ENCODE measurements at places on chromosomes 7 and 10.

DNA sequence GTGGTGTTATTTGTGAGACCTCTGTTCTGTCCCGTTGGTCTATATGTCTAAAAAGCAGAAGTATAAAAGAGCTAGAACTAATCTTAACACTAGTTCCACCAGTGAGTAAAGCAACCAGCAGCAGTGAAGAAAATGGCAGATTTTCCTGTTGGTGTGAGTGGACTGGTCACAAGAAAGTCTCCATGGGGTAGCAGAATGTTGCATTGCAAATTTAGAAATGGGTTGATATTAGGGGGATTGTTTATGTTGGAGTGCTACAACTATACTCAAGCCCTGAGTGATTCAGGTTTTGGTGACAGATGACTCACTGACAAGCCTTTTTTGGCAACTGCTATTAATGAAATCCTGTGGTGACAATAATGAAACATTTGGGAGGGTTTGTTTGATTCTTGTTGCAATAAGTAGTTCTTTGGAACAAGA lies 5.6 kb downstream of the AVL9 start:
- no peak for DNase-seq

DNA sequence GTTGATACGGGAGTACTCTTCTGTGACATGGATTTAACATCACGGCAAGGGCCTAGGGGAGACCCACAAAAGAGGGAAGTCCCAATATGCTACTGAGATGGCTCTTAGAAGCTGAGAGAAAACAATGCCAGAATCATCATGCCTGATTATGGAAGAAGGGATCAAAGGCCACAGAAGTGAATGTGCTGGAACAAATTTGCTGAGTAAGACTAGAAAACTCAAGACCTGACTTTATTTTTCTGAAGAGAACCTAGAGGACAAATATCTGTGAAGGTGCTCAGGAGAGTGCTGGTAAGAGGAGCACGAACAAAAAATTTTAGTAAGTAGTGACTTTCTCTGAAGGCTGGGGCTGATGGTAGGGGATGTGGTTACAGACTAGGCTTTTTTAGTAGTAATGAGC lies 277.0 kb downstream of the ZEB1 start:
- no peak for DNase-seq

GRCh38 chr10:93352638-93353383 lies 129.3 kb downstream of the MYOF start:
- DNase-seq: no peak

DNA sequence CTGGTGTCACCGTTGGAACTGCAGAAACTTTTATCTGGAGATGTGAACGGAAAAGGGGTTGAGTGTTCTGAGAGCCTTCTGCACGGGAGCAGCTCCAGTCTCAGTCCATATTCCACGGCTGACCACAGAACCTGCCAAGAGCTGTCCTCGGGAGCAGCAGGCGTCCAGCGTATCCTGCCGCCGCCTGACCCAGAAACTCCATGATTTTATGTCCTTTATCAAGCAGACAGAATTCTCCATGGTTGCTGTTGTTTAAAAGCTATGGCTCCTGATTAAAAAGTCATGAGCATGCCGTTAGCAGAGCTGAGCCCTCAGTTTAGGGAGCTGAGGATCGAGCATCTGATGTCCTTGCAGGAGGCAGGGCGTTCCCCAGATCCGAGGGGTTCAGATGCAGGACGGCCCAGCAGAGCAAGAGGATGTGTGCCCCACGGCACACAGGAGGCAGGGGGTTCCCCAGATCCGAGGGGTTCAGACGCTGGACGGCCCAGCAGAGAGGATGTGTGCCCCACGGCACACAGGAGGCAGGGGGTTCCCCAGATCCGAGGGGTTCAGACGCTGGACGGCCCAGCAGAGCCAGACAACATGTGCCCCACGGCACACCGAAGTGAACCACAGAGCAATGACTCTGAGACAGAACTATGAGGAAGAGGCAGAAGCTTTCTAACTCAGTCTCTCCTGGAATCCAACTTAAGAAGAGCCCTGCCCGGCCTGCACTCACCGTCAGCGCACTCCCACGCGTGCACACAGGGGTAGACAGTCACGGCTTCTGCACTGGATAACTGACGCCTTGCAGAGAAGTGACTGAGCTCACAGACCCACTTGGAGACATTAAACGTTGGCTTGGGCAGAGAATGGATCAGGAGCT lies 96.4 kb downstream of the WDR37 start:
- no peak for DNase-seq

DNA sequence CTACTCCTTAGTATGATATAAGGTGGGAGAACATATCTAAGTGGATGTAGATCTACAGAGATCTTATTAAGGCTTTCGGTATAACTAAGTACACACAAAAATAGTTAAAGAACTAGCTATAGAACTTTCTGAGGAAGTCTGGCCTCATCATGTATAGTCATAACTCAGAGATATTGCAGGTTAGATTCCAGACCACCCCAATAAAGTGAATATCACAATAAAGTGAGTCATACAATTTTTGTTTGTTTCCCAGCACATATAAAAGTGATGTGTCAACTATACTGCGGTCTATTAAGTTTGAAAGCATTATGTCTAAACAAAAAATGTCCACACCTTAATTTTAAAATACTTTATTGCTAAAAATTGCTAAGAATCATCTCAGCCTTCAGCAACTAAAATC lies 24.7 kb upstream of the SEMA3A start:
- no peak for DNase-seq

DNA sequence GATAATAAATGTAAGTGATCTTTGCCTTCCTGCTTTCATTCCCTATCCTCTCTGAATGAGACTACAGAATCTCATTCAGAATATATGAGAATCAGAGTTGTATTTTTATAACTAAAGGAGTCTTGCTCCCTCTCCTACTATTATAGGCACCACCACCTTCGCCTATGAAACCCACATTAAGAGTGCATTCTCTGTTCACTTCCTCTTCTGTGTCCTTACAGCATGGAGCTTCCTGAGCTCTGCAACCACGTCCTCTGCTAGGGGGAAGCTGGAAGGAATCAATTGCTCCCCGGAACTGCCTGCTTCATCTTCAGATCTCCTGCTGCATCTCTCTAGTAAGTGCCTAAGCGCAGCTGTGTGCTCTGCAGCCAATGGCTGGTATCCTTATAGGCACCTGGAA lies 820.7 kb downstream of the GRID1 start:
- DNase-seq: no peak

DNA sequence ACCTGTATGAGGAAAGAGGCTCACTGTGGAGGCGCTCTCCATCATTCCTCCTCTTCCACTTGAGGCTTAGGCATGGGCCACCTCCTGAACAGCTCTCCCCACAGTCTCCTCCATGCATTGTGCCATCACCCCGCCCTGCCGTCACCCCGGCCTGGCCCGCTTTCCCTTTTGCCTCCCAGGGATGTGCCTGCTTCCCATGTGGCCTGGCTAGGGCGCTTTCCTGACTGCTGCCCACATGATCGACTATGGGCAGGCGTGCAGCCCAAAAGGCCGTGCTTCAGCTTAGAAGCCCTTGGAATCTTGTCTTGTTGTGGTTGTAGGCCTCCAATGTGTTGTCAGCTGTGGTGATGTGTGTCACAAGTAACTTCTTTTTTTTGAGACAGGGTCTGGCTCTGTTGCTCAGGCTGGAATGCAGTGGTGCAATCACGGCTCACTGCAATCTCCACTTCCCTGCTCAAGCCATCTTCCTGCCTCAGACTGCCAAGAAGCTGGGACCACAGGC lies 1.8 kb upstream of the ACTR3C start:
- DNase-seq: no peak

- no peak for DNase-seq
Observed at GRCh38 chr10:130243015-130243414, 106.8 kb downstream of the GLRX3 start.

- no peak for DNase-seq
Observed at GRCh38 chr7:133190650-133191049, 62.2 kb upstream of the EXOC4 start.

GRCh38 chr7:15626041-15626440 lies 60.4 kb downstream of the MEOX2 start:
- no peak for DNase-seq

- DNase-seq: no peak
Observed at GRCh38 chr7:49580000-49580399, 193.4 kb upstream of the VWC2 start.

GRCh38 chr7:37225285-37225969 lies 223.2 kb downstream of the ELMO1 start:
- DNase-seq: no peak

DNA sequence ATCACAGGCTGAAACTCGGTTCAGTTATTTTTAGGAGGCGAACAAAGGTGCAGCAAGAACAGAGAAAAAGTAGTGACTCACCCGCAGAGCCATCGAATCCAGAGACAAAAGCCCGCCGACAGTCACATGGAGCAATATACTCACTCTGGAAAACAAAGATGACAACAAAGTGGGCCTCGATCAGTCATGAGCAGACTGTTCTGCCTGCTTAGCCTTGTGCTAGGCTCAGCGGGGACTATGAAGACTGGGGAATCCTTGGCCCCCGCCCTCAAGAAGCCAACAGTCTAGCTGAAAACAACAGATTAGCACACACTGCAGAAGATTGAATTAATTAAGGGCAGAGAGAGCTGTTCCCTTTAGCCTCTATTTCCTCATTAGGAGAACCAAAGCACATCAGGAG lies 30.4 kb downstream of the XPNPEP1 start:
- no peak for DNase-seq

DNA sequence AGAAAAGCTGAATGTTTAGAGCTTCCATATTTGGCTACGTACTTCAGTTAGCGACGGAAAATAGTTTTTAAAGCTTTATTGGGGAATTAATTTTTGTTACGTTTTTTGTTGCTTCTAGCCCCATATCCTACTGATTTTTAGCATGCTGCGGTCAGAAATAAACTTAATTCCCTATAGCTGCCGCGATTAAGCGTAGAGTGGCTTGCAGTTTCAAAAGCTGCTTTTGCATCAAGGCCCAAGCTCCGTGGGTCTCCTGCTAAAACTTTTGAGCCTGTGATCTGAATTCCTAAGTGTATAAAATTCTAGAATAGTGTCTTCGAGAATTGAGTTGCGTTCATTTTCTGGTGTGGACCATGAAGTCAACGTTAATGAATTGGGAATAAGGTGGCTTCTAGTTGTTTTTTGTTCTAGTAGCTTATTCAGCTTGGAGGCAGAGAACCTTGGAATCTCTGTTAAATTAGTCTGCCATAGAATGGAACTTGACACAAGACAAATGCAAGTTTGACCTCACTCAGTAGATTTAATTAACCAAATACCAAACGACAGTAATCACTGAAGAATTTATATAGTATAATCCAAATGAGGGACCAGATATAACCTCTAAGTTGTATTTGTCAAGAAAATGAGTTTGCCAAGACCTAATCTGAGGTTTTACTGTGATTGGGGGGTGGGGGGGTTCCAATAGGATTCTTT lies 977 bp downstream of the CALU start:
- DNase-seq: no peak

Measured in NCI-H1417 treated with DMSO at 0.1 percent for 48 hours (cell line).